ENCODE measurements at places on chromosomes 16 and 17.

DNA sequence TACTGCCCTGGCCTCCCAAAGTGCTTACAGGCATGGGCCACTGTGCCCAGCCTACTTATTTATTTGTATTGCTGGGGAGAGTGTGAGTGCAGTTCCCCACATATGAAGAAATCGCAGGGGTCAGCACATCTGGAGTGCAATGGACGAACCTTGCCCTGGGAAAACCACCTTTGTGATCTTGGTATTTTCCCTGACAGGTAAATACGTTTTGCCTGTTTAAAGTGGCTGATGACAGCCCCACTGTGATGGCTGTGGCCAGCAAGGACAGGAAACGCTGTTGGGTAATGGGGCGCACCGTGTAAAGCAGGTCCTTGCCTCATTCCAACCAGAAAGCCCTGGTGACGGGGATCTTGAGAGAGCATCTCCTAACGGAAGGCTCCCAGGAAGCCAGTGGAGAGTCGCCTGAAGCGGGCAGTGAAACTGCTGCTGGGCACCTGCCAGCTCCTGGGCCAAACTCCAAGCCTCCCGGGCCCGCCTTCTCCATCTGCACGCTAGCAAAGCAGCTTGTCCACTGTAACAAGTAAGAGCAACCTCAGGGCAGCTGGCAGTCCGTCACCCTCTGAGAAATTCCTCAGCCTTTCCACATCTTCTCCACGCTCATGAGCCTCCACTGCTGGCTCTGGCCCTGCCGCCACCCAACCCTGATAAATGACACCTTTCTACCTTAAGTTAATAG lies 17.5 kb downstream of the EMC8 start:
- no peak for DNase-seq

DNA sequence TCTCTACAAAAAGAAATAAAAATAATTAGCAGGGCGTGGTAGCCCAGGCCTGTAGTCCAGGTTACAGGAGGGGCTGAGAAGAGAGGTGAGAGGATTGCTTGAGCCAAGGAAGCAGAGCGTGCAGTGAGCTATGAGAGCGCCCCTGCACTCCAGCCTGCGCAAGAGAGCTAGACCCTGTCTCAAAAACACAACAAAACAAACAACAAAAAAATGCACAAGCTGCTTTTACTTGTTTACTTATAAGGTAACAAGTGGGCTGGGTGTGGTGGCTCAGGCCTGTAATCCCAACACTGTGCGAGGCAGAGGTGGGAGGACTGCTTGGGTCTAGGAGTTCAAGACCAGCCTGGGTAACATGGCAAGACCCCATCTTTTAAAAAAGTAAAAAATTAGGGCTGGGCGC lies 1.7 kb downstream of the CYTH1 start:
- no peak for DNase-seq

DNA sequence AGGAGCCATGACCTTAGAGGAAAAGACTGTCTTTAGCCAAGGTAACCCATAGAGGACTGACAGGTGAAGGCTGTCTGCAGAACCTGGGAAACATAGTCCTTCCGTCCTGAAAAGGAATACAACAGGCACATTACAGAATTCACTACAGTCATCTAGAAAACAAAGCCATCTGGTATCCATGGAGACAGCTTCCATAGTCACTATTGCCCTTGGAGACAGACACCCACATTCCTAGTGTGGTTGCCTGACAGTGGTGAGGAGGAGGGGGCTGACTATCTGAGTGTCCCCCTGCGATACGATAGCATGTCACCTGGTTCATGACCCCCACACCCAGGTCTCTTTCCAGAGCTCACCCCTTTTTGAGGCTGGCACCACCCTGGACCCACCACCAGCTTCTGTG lies 254.7 kb downstream of the CDH13 start:
- no peak for DNase-seq

GRCh38 chr17:38442548-38442947 lies 14.3 kb downstream of the ARHGAP23 start:
- no peak for DNase-seq
